Fibroblast of upper back skin (primary cell): ENCODE measurements at places on chromosomes 4 and X.
A peak's percentile ranks its signal among the peaks of the same experiment; 100 is the strongest.

DNA sequence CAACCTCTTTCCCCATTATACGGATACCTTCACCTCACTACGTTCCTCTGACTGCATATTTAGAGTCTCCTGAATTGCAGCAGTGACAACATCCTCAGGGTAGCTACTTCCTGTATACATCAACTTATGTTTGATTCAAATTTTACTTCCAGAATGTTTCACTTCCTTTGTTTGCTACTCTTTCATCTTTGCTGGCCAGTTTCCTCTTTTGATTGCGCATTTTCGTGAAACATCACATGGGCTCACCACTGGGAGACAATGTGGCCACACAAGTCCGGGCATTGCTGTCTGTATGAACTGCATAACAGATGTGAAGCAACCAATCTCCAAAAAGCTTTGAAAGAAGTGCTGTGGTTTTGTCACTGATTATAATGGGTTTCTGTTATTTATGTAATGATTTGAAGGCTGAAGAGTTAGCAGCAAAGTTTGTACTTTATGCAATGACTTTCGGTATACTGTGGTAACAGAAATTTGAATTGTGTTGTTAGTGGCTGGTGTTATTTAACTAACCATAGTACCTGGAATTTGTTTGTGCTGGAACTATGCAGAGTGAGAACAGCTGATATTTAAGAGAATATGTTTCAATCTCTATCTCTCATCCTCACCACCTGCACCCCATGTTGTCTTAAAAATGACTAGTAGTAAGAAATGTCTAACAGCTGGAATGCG is 7.4 kb downstream of the SNCA start:
- peak; percentile 21 for DNase-seq

- DNase-seq = no peak
These were observed 37.9 kb downstream of the RUFY3 start for GRCh38 chr4:70759627-70760026.

GRCh38 chr4:25163196-25163595 is 2.9 kb upstream of the SEPSECS start:
- DNase-seq = no peak

- no peak for DNase-seq
These were observed 48.6 kb upstream of the HGFAC start for GRCh38 chr4:3393171-3393570.

- peak; percentile 93 for DNase-seq
These were observed 76.2 kb upstream of the S100G start for GRCh38 chrX:16573781-16574180.

GRCh38 chrX:110698696-110699095 is 96.9 kb downstream of the CHRDL1 start:
- no peak for DNase-seq

- no peak for DNase-seq
These were observed 40.8 kb upstream of the NR0B1 start for GRCh38 chrX:30349946-30350345.

- DNase-seq = no peak
These were observed 1.1 kb upstream of the CD38 start for GRCh38 chr4:15776871-15777648.

- peak; percentile 95 for DNase-seq
These were observed 3.0 kb downstream of the GIMD1 start for GRCh38 chr4:106365613-106366012.

DNA sequence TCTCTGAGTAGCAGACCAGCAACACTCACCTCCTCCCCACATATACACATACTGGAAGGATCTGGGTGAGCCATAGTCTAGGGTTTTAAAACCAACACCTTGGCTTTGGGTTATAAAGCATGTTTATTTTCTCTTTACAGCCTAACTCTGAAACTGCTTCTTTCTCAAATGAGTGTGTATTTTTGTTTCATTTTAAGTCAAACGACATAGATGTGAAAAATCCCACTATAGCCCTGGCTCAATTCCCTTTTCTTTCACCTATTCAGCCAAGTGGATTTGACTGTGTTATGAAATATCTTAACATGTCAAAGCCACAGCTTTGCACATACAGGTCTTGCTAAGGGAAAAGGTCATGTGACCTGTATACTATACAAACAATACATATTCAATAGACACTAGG is 13.8 kb downstream of the NEXMIF start:
- DNase-seq = no peak

GRCh38 chr4:89744914-89745313 is 92.0 kb downstream of the SNCA start:
- no peak for DNase-seq

DNA sequence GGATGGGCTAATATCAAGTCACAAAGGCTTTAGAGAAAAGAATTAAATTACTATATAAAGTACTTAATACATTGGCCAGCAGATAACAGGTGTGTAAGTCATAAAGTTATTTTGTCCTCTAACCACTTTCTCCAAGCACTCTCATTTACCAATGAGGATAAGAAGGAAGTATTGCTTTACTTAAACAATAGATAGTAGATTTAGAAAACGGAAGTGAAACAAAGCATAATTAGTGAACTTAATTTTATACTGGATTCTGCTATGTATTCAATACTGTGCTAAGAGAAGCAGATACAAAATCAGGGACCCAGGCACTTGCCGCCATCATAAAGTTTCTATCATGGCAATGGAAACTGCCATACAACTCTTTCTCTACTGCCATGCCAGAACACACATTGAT is 24.0 kb downstream of the AFM start:
- no peak for DNase-seq

GRCh38 chr4:165600959-165601683 is 222.3 kb downstream of the CPE start:
- DNase-seq = no peak

- DNase-seq = no peak
These were observed 79.7 kb downstream of the SNCA start for GRCh38 chr4:89757154-89757719.
